ENCODE measurements at places on chromosomes 3 and 15.

DNA sequence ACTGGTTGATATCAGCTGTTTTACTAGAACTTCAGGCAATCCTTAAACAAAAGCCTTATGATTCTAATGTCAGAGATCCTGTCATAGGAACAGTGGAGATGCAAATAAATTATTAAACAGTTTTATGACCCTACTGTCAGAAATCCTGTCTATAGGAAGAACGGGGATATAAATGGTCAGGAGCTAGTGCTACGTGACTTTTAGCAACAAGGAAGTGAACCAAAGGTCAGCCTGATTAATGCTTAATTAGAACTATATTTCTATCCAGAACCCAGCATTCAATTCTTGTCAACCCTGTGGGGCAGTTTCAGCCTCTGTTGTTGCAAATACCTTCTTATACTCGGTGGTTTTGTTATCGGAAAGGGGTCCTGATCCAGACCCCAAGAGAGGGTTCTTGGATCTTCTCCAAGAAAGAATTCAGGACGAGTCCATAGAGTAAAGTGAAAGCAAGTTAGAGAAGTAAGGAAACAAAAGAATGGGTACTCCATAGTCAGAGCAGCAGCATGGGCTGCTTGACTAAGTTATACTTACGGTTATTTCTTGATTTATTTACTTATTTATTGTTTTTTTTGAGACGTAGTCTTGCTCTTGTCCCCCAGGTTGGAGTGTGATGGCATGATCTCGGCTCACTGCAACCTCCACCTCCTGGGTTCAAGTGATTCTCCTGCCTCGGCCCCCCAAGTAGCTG lies 59.9 kb upstream of the RNU6-1 start:
- DNase-seq = no peak

DNA sequence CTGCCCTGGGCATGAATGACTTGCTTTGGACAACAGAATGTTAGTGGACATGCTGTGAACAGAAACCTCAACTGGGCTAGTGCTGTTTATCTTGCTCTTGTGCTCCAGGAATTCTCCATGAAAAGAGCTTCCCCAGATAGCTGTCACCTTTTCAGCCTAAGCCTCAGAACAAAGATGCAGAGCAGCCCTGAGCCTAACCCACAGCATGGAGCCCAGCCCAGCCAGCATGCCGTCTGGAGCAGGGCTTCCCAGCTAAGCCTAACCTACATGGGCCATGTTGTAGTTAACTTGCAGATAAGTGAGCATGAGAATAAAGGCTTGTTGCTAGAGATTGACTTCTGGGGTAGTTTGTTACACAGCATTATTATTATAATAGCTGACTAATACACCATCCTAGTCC lies 48.9 kb downstream of the SCN5A start:
- no peak for DNase-seq

DNA sequence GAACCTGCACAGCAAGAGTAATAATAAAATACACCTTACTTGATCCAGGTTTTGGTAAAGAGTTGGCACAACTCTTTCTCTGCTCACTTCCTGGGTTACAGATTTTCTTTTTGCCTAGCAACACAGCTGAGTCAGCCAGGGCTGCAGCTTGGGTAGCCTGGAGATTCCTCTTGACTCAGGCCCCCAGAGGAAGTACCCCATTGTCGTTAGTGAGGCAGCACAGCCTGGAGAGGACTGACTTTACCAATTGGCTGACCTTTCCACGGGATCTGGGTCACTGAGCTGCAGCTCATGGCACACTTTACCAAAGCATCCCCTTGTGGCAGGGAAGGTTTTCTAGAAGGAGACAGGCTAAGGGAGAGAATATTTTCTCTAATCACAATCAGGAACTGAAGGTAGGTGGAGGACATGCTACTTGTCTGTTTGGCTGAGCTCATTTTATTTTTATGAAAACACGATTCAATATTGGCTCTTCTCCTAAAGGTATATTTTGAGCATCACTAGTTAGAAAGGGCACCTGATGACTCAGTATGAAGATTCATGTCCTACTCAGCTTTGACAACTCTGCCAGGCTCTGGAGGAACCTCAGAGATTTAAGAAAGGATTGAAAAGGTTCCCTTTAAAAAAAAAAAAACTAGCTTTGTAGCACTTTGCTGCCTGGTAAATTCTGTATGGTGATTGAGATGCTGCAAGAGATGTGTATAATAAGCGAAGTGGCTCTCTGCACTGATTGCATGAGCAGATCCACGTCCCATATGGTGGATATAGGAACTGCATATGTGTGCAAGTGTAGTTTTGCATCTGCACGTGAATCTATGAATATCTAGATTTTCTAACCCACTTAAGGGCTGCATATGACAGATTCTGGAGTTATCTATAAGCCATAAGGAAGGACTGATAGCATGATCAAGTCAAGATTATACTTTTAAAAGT lies 124.8 kb downstream of the CHDH start:
- DNase-seq = no peak

DNA sequence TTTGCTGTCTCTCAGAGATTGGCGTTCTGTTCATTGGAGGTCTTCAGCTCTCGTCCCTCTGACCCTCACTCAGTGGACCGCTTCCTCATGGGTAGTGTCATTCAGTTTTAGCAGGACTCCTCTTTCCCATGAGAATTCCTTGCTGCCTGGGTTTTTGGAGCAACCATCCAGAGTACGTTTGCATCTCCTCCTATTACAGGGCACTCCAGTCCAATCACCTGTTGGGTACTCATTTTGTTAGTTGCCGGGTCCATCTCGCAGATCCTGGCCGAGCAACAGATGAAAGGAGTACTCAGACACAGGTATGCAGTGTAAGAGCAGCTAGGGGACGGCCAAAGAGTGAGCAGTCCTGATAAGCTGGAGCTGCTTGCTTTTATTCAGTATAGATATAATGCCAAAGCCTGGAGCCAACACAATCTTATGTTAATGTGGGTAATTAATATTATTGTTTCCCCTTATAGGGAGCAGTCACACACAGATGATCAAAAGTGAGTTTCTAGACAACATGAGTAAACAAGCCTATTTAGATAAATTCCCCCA lies 49.6 kb downstream of the ISG20 start:
- DNase-seq = no peak

GRCh38 chr3:38460377-38461270 lies 6.9 kb downstream of the ACVR2B start:
- DNase-seq = no peak

DNA sequence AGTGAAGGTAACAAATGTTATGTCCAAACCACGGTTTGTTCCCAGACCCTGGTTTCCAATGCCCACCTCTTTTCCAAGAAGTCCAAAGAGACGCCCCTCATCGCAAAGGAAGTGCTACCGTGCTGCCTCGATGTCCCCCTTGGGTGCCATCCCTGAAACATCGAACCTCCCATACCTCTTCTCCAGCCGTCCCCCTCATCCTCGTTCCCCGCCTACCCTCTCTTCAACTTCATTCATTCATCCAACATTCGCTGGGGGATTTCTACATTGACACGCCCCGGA lies 467 bp downstream of the TIPIN start:
- DNase-seq = no peak

DNA sequence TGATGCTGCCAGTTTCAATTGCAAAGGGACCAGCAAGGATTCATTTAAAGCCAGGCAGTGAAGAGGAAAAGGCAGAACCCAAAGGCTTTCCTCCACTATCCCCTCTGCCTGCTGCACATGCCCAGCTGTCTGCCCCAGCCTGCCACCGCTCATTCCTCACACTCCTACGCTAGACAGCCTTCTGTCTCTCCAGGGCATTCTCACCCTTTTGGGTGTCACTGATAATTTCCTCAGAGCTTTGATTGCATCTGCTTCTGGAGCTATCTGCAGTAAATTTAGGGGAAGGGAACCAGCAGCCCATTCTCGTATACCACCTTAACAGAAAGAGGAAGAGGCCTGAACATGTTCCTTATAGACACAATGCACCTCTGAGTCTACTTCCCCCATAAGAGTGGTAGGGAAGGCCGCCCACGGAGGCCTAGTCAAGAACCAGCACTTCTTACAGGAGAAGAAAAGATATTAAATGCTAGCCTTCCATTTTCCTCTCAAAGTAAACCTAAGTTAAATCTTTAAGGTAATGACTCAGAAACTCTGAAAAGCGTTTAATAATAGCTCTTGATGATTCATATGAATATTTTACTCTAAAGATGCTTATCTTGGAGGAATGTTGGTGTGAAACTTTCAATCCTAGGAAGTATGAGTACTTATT lies 20.9 kb downstream of the NUDT16 start:
- DNase-seq = no peak

GRCh38 chr15:85837881-85838280 lies 43.2 kb upstream of the KLHL25 start:
- no peak for DNase-seq

GRCh38 chr15:73991726-73992593 lies at the start of gene STOML1:
TSS of gene STOML1 (minus strand) at chr15:73992295. CDS start at chr15:73992223, 72 bp downstream.
- DNase-seq = peak; percentile 94

- DNase-seq = no peak
Observed at GRCh38 chr3:156772588-156773206, 53.5 kb upstream of the LEKR1 start.

DNA sequence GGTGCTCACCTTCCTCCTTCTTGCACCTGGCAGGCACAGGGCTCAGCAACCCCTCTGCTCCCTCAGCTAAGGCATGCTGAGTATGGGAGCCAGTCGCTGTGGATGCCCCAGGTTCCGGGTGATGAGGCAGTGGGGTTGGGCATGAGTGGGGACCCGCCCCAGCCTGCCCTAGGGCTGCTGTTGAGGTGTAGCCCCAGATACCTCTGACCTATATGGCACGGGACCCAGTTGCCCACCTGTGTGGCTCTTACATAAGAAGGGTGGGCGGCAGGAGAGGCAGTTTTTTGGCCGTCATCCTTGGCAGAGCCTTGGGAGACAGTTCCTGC lies 21.0 kb downstream of the ACSBG1 start:
- DNase-seq = no peak

DNA sequence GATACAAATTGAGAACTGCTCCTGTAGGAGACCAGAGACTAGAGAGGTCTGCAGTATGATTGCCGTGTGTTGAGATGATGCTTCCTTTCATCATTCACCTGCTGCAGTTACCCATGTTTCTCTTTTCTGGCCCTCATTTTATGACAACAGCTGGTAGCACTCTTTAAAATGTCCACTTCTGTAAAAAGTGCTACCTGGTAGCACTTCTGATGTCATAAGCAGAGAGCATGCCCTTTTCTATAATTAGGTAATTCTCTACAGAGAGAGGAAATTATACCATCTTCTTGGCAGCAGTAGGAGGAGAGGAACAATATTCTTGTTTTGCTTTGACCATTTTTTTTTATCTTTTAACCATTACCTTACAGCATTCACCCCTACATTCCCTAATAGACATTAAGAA lies 123.8 kb downstream of the PPM1L start:
- no peak for DNase-seq

GRCh38 chr15:29942548-29942947 lies 120.3 kb upstream of the TJP1 start:
- peak; percentile 85 for DNase-seq

GRCh38 chr3:121542924-121543323 lies 2.9 kb downstream of the POLQ start:
- no peak for DNase-seq

- no peak for DNase-seq
Observed at GRCh38 chr3:40913192-40913591, 286.1 kb upstream of the CTNNB1 start.

- no peak for DNase-seq
Observed at GRCh38 chr15:67472957-67473356, 48.0 kb upstream of the C15orf61 start.

GRCh38 chr3:128281056-128281455 lies 127.8 kb downstream of the EEFSEC start:
- DNase-seq = no peak

- DNase-seq = no peak
Observed at GRCh38 chr15:35330916-35331315, 215.0 kb downstream of the DPH6 start.

GRCh38 chr3:156693166-156693565 lies 18.8 kb downstream of the TIPARP start:
- no peak for DNase-seq

DNA sequence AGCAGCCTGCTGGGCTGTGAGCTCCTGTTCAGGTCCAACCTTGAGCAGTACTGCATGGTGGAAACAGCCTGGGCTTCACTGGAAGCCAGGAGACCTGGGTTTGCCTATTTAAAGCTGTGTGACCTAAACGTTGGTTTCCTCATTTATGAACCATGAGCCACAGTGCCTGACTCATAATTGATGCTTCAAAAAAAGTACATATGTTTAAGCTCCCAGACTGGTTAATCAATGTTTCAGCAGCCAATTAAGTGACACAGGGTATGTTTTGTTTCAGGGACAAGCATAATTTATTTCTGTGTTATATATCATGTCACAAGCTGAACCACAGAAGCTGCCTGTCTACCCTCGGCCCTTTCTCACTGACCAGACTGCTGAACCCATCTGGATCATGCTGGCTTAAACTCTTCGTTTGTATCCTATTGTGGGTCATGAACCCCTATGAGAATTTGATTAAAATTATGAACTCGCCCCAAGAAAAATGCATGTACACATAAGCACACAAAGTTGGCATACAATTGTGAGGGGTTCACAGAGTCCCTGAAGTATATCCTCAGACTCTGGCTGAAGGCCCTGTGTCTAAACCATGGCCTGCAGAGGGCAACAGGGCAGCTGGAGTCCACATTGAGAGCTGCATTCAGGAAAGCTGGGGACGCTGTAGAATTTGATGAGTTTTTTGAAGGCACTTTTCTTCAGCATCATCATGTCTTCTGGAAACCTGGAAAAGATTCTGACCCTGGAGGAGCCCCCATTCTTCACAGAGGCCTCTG lies 23.7 kb downstream of the HDC start:
- no peak for DNase-seq

DNA sequence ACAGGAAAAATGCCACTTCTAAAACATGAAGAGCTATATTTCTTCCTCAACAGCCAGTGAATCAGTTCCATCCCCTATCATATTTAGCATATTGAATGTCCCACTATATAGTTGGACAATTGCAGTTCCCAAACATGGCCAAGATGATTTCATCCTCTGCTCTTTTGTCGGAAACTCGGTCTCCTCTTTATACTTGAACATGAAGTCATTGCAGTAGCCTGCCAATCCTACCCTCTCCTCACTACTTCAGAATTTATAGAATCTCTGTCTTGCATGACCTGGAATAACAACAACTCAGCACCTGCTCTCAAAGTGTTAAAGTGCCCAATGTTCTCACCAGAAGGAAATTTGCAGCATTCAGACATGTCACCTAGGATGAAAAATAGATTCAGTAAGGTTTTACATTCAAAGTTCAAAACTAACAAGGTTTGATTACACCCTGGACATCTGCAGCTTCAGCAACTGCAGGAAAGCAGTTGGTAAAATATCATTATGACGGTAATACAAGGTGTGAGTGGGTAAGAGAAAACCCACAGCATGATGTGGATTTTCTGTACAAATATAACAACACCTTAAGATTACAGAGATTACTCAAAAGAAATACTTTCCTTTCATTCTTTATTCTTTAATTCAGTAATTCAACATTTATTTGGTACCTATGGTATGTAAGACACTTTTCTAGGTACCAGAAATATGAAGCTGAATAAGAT lies 52.5 kb downstream of the TP63 start:
- no peak for DNase-seq

GRCh38 chr3:141412936-141413354 lies 44.6 kb downstream of the ZBTB38 start:
- peak; percentile 96 for DNase-seq

- DNase-seq = no peak
Observed at GRCh38 chr3:177208781-177209180, 11.5 kb upstream of the TBL1XR1 start.

Measured in left lobe of liver (tissue), 2 donors.